Stimulated activated CD8-positive, alpha-beta memory T cell treated with anti-CD3 and anti-CD28 coated beads, Interleukin-7, amount 100 ng/mL, for 4 hours (primary cell): ENCODE measurements at places on chromosomes 12 and 14.

DNA sequence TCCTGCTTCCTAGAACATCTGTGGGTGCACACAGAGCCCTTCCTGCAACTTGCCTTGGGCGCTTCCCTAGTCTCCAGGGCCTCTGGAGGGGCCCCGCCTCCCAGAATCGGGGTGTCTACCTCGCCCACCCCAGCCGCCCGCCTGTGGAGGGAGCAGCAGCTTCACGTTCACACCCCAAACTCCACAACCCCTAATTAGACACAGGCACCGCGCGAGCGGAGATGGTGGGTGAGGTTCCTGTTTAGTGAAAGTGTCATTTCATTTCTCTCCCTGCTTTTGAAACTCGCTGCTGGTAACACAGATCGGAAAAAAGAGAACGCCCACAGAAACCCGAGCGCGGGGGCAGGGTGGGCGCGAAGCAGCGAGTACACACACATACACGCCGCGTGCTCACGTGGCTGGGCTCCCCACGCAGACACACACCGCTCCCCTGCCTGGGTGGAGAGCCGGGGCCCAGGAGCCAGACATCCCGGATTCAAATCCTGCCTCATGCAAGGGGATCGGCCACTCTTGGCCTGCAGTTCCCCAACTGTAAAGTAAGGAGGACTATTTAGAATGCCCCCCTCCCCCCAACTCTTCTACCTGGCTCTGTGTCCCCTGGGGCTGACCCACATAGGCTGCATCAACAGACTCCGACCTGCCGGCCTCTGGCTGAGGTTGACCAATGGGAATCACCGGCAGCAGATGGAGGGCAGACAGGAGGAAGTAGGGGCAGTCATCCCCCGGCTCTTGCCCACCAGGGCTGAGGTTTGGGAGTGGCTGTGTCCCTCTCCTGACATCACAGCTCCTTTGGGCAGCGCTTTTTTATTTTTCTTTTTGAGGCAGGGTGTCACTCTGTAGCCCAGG is 79.2 kb upstream of the NCOR2 start:
- DNase-seq = peak; percentile 79

GRCh38 chr14:64947710-64948611 is 5.4 kb upstream of the GPX2 start:
- DNase-seq = no peak

DNA sequence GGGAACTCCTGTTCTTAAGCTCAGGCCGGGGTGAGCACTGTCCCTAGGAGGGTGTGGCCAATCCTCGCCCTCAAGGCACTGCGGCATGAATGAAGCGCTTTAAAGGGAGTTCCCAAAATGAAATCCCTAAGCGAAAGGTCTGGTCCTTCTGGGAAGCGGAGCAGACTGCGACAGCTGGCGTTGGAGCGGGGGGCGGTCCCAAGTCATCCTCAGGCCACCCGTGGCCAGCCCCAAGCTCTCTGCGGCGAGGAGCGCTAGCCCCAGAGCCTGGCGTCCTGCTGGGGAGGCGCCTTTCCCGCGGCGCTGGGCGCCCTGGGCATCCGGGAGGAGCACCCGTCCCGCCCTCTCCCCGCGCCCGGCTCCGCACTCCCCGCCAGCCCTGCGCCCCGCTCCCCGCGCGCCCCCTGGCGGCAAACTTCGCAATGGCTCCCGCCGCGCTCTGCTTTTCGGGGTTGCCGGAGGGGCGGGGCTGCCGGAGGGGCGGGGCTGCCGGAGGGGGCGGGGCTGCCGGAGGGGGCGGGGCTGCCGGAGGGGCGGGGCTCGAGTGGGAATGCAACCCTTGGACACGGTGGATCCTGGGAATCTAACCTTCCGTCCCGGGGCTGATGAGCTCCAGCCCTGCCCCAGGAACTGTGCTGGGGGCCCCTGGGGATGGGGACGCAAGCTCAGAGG is 25.4 kb downstream of the ZBTB42 start:
- peak; percentile 80 for DNase-seq

DNA sequence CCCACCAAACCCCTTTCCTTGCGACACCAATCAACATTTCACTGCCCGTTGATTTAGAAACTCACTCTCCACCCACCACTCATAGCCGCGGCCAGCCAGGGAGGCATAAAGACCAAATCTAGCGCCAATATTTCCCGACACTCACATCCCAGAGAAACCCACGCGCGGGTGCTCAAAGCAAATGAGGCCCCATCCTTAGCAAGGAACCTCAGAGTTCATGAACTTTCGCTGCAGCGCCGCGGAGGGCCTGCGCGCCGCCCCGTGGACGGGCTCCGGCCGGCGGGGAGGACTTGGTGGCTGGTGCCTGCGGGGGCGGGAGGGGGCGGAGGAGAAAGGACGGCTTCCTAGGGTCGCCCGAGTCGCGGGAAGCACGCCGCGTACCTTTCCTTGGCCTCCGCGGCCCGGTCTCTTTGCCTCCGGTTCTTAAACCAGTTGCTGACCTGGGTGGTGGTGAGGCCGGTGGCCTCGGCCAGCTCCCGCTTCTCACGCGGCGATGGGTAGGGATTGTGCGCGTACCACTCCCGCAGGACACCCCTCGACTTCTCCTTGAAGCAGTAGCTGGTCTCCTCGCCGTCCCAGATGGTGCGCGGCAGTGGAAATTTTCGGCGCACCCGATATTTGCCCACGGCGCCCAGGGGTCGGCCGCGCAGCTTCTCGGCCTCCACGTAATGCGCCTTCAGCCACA is 886 bp downstream of the SIX1 start:
- no peak for DNase-seq

DNA sequence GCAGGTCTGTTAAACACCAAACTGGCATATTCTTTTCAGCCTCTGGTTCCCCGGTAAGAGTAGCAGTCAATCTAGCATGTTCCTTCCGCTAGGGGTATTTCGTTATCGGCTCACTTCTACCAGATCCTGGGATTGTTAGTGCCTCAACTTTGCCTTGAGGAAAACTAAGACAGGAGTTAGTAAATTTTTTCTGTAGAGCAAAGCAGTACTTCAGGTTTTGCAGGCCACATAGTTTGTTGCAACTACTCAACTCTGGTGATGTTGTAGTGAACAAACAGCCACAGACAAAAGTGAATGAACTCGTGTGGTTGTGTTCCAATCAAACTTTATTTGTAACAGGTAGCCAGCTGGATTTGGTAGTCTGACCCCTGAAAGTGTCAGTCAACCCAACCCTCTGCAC is 6.3 kb upstream of the CDH24 start:
- DNase-seq = no peak

DNA sequence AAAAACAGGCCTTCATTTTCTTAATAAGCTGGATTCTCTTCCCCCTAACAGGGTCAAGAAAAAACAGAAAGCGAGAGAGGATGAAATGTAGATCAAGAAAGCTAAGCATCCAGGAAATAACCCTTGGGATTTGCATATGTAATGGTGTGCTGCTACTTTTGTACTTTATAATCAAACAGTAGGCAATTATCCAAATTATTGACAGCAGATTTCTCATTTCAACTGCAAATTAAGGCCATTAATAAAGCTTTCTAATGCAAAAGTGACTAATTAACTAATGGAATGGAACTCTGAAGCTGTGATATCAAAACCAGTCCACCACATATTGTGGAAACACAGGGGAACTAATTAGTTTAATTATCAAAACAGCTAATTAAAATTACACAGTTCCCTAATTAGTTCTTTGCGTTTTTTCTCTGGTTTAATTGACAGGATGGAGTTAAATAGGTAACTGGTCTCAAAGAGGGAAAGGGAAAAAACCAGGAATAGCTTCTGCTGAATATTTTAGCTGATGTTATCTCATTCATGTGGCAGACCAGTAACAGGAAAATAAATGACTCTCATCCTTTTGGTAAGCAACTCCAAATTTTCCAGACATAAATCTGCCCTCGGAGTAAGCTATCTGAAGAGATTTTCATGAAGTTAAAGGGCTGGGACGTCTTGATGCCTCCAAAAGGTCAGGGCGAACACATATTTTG is 182.7 kb upstream of the LMO3 start:
- DNase-seq = no peak

DNA sequence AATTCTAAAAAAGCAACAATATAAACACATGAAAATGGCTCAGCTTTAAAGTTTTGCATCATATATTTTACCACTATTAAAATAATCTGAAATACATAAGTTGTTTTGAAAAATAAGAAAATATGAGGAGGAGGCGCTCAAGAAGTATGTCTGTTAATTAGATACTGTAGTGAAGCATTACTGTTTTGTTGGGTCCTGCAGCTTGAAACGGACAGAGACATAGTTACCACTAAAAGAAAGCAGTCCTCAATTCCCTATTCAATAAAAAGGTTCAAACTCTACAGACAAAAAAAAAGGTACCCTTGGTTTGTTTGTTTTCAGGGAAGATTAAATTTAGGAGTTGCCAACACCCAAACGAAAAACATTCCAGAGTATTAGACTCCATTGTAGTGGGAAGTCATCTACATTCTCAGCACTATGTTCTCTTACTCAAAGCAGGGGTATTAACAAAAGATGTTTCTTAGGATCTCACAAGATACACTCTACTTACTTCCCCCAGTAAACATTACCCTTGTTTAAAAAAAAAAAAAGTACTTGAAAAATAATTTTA is 3.0 kb downstream of the PAWR start:
- DNase-seq = no peak

DNA sequence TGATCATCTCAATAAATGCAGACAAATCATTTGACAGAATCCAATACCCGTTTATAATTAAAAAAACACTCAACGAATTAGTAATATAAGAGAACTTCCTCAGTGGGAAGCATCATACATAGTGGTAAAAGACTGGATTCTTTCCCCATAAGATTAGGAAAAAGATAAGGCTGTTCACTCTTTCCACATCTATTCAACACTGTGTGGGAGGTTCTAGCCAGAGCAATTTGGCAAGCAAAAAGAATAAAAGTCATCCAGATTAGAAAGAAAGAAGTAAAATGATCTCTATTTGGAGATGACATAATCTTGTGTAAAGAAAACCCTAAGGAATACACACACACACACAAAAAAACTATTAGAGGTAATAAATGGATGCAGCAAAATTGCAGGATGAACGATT is 38.4 kb downstream of the YEATS4 start:
- DNase-seq = no peak

DNA sequence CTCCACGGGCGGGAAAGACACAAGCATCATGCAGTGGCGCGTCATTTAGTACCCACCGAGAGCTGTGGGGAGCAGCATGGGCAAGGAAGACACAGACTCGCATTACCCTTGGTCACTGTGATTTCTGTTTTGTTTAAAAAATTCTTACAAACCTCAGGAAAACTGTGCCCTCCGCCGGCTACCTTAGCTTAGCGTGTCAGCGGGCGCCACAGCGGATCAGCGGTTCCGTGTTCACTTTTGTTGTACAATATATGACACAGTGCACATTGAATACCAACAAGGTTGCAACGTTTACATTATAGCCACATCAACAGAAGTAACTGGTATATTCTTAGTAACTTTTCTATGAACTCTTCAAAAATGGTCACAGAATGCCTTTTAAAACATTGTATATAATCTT is 125.2 kb upstream of the EVL start:
- no peak for DNase-seq

- no peak for DNase-seq
Observed at GRCh38 chr12:113974006-113974405, 7.9 kb upstream of the RBM19 start.

DNA sequence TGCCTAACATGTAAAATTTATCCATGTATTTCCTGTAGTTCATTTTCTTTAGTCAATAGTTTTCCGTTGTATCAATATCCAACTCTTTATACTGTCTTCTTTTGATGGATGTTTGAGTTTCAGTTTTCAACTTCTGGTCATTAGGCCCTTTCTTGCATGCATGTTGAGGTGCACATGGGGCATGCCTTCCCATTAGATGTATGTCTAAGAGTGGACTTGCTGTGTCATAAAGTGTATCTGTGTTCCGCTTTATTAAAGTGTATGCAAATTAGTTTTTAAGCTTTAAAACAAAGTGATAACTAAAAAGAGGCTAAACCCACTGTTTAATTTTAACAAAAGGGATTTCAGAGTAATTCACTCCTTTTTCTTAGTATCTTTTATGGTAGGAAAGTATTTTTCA is 441.1 kb downstream of the PCNX1 start:
- DNase-seq = no peak

- DNase-seq = no peak
Observed at GRCh38 chr12:2266666-2267620, 214.2 kb downstream of the CACNA1C start.

- DNase-seq = no peak
Observed at GRCh38 chr12:82866946-82867345, 180.2 kb downstream of the TMTC2 start.

GRCh38 chr14:75904311-75904710 is 77.5 kb downstream of the TGFB3 start:
- no peak for DNase-seq

DNA sequence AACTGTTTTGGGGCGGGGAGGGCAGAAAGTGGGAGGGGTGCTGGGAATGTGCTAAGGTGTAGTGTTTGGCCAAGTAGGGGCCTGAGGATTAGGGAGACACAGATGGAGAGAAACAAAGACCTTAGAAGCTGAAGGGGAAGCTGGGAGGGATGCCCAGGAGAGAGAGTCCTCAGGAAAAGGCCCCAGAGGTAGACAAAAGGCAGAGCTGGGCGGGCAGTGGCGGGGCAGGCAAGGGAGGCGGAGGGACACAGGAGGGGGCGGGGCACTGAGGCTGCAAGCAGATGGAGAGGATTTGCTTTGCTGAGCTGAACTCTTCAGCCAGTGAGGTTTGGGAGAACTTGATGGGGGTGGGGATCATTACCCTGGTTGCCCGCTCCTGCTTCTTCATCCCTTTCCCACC is 2.8 kb downstream of the PTMS start:
- DNase-seq = no peak

GRCh38 chr14:99544991-99545390 is 59.0 kb downstream of the CCDC85C start:
- no peak for DNase-seq

DNA sequence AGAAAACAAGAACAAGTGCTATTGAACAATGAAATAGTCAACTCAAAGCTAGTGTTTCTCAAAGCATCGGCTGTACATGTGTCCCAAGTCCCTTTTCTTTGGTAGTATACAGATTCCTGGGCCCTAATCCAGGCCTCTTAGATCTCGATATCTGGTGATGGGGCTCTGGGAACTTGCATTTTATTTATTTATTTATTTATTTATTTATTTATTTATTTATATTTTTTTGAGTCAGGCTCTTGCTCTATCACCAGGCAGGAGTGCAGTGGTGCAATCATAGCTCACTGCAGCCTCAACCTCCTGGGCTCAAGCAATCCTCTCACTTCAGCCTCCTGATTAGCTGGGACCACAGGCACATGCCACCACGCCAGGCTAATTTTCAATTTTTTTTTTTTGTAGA is 17.1 kb downstream of the SYNDIG1L start:
- DNase-seq = no peak
